Activated T-helper 1 cell treated with anti-CD3 and anti-CD28 coated beads, Interleukin-2, amount 50 U/mL, for 16 hours (primary cell): ENCODE measurements at places on chromosomes 12 and 14.

DNA sequence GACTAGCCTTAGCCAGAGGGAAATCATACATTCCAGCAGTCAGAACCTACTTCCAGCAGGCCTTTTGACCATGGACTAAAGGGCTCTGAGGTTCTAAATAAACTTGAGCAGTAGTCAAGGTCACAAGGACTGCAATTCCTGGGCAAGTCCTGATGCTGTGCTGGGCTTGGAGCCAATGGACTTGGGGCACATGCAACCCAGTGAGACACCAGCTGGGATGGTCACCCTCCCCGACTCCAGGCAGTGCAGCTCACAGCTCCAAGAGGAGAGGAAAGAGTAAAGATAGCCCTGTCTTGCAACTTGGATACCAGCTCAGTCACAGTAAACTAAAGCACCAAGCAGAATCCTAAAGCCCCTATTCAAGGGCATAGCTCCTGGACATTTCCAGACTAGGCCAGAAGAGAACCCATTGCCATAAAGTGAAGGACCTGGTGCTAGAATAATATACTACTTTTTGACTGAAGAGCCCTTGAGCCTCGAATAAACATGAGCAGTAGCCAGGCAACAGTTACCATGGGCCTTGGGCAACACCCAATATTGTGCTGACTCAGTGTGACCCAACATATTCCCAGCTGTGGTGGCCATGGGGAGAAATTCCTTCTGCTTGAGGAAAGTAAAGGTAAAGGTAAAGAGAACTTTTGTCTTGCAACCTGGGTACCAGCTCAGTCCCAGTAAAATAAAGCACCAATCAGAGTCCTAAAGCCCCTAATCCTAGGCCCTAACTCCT lies 226.2 kb upstream of the CLEC14A start:
- no peak for DNase-seq

DNA sequence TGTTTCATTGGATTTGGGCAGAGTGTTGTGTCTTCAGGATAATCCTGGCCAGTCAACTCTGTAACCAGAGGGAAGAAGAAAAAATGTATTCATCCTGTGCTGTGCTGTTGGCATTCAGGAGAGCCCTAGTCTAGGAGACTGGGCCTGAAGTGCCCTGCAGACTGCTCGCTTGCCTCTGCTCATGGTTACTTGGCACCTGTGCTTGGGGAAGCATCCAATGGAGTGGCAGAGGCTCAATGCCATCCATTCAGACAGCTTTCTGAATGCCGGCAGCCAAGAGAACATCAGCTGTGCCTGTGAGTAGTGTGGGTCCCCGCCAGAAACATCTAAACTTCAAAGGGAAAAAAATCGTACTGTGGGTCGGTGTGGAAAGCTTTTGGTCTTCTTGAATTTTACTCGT lies 124.2 kb downstream of the SRGAP1 start:
- DNase-seq, result no peak

DNA sequence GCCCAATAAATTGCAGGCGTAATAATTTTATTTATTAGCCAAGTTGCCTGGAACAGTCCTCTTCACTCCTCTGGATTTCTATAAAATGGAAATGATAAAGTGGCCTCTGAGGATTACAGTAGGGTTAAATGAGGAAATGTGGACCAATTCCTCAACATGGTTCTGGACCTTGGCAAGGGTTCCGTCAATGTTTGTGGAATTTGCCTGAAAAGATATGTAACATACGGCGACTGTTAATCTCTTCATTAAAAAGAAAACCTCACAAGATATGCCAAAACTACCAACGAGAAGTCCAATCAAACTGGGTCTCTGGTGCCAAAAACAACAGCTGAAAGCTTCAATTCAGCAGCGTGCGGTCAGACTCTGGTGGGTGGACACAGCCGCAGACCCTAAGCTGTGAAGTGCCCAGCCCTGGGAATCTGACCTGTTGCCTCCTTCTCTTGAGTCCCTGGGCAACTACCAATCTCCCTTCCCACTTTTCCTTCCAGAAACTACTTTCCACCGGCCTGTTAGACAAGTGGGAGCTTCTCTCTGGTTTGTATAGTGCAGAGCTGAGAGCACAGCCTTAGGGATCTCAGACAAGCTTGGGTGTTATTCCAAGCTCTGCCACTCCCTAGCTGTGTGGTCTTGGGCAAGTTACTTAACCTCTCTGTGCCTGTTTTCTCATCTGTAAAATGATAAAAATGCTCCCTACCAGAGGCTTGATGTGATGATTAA lies 190.5 kb upstream of the GSC start:
- DNase-seq, result no peak

- DNase-seq, result no peak
Observed at GRCh38 chr14:68471029-68471963, 321.6 kb downstream of the ZFP36L1 start.

GRCh38 chr14:28681681-28682080 lies 84.9 kb upstream of the FOXG1 start:
- no peak for DNase-seq

DNA sequence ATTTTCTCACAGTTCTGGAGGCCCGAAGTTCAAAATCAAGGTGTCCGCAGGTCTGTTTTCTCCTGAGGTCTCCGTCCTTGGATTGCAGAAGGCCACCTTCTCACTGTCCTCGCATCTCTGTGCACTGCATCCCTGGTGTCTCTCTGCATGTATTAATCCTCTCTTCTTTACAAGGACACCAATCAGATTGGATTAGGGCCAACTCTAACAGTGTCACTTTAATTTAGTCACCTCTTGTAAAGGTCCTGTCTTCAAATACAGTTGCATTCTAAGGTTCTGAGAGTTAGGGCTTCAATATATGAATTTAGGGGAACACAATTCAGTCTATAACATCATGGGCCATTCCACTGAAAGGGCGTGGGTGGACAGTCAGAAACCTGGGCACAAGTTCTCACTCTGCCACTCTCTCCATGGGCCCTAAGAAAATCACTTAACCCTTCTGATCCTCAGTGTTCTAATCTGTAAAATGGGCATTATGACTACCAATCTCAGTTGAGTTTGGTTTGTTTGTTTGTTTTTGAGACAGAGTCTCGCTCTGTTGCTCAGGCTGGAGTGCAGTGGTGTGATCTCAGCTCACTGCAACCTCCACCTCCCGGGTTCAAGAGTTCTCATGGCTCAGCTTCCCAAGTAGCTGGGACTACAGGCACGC lies 41.6 kb upstream of the FGD4 start:
- DNase-seq, result no peak

- DNase-seq, result no peak
Observed at GRCh38 chr14:91149462-91149861, 35.6 kb downstream of the DGLUCY start.

DNA sequence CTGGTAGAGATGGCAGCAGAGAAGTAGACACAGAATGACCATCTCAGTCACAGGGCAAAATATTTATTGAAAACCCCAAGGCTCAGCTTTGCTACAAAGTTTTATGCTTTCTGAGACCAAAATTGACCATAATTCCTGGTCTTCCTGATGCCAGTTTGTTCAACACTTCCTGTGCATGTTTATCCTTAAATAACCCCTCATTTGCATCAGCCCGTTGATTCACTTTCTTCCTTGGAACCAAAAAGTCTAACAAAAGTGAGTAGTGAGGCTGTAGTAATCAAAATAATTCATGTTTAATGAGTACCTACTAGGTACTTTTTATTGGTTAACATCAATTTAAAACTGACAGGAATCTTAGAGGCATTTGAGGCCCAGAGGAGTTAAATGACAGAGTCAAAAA lies 51.7 kb downstream of the TRHDE start:
- no peak for DNase-seq

DNA sequence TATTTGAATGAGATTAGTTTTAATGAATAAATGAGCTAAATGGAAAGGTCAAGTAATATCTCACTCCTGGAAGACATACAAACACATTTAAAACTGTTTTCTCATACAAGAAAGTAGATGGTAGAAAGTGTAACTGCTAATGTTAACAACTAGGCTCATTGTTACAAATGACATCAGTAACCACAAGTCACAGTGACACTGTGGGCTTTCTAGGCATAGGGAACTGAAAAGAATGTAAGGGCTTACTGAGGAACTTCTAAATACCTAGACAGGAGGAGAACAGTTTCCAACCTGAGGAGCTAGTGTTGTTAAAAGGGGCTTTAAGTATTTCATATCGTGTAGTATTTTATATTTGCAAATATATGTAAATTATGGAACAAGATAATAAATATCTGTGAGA lies 17.5 kb upstream of the ERGIC2 start:
- no peak for DNase-seq
